ENCODE measurements at places on chromosomes 2 and 18.

DNA sequence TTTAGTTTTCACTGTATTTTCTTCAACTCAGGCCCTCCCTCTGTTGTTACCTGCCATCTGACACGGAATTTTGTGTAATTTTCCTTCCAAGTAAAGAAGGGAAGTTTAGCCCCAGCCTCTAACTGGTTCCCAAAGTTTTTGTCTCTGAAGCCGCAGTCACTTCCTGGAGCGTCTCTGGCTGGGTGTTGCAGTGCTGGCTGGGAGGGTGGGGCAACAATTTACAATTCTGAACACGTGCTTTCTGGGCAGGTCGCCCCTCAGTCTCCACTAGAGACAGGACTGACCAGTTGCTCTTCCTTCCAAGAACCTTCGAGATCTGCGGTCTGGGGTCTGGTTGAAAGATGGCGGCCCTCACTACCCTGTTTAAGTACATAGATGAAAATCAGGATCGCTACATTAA lies 3.5 kb downstream of the CNDP2 start:
- DNase-seq: no peak

GRCh38 chr18:22194151-22194598 lies 24.8 kb downstream of the GATA6 start:
- peak; percentile 57 for DNase-seq

DNA sequence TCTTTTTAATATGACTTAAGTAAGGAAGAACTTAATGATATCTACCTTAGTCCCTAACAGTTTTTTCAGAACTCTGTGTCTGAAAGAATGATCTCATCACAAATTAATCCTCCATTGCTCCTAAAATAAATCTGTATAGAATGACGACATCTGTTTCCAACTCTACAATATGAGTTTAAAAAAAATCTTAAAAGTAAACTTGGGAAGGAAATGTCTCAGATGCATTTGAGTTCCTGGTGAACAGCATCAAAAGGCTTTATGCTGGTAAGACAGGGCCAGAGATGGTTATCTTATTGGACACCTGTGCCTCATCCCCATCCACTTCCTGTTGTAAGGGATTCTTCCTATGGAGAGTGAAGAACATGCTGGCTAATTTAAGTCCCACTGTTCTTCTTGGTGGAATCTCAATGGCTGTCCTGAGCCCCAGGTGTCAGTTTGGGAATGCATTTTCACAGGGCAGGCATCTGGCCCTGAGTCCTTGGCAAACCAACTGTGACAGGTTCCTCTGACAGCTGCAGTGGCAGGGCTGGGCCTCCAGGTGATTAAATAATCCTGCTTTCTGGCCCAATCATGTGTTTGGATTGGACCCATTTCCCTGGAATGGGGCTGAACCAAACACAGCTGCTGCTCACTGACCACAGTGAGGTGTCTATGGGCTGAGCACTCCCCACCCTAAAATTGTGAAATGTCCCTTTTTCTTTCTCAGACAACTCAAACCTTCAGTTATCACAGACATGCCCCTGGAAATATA lies 12.9 kb upstream of the NCKAP5 start:
- DNase-seq: no peak

GRCh38 chr2:188291617-188292347 lies at the start of gene GULP1:
GULP1 (plus strand) TSS chr2:188291874; CDS start chr2:188477703, 185,829 bp downstream.
- DNase-seq: peak; percentile 58

GRCh38 chr2:222733846-222734702 lies 62.6 kb downstream of the MOGAT1 start:
- DNase-seq: no peak

DNA sequence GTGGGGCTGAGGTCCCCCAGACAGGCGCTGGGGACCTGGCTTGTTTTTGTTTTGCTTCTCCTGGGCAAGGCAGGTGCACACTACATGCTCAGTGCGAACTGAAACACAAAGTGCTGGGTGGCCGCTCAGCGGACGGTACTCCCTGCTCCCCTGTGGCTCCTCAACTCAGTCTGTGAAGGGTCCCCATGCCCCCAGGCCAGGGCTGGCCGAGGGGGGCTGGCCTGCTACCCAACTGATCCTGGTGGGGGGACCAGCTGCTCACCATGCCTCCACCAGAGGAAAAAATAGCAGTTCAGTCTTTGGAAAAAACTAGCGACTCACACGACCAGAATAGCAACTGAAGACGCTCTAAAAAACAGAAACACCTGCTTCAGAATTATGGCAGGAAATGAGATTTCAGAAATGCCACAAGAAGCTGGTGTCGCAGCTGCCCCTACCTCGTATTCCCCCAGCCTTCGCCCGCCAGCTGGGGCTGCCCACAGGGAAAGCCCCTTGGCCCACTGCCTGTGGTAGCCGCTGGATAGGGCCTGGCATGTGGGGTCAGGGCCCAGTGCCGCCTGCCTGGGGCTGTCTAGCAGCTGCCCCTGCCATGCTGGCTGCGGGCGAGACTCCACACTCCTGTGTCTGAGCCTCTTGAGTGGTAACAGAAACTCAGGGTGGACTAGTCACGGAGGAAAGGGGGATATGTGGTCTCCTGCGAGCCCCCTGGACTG lies 43.7 kb downstream of the MEX3C start:
- DNase-seq: no peak

- DNase-seq: no peak
These were observed 176.3 kb downstream of the SEPTIN10 start for GRCh38 chr2:109437325-109438090.

DNA sequence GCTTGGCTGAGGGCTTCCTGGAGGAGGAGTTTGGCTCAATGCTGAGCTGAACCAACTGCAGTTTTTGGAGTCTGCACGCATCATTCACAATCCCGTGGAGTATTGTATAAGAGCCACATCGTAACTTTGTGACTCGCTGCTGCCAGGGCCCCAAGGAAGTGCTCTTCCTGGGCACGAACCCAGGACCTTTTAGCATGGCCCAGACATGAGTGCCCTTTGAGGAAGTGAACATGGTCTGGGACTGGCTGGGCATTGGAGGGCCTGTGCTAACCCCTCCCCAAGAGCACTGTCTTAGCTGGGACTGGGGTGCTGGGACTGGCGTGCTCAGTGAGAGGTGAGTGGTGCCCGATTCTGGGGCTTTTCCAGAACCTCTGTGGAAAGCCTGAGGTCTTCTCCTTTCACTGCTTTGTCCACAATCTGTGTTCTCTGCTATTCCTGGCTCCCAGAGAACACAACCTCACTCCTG lies 88.6 kb downstream of the LIPG start:
- no peak for DNase-seq

- no peak for DNase-seq
These were observed 168.2 kb downstream of the DPP10 start for GRCh38 chr2:114610677-114611076.

- no peak for DNase-seq
These were observed 37.1 kb upstream of the DARS1 start for GRCh38 chr2:136022396-136023146.

DNA sequence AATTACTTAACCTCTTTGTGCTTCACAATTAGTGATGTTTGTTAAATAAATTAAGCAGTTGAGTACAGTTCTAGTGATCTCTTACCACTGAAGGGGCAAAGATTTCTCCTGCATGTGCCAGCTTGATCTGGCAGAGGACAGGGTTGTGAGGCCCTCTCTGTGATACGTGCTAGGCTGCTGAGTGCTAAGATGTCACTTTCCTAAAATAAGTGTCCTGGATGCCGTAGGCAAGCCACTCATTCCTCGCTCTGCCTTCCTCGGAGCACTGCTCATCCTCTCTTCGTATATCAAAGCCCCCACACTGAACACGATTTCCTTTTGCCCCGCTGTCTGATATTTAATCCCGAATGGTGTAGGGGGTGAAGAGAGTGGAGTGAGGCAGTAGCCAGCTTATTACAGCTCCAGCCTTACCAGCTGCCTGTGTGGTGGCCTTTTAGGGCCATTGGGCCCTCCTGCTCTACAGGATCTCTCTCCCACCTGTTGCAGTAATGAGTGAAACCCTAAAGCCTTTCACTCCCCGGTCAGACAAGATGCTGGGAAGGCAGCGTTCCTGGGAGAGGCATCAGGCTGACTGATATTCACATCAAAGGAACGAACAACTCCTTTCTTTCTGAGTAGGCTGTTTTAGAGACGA lies 40.5 kb downstream of the PTPRM start:
- no peak for DNase-seq

GRCh38 chr18:26840965-26841364 lies 24.5 kb downstream of the AQP4 start:
- no peak for DNase-seq

DNA sequence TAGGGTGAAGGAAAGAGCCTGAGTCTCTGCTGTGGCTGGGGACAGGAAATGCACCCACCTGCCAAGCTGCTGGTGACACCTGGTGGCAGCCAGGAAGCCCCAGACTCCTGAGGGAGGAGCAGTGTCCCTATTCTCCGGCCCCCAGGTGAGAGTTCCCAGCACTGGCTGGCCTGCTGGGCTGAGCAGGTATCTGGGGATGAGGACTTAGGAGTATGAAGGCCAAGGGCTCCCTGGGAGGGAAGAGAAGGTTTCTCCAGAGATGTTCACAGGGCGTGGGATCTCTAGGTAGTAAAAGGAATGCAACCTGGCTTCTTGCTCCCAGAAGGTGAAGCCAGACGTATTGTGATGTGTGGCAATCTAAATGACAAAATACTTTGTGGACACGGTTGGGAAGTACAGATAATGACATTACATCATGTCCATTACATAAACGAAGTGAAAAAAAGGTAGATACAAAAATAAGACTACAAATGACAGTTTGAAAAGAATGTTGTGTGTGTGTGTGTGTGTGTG lies 75.8 kb upstream of the SLC1A4 start:
- peak; percentile 74 for DNase-seq

DNA sequence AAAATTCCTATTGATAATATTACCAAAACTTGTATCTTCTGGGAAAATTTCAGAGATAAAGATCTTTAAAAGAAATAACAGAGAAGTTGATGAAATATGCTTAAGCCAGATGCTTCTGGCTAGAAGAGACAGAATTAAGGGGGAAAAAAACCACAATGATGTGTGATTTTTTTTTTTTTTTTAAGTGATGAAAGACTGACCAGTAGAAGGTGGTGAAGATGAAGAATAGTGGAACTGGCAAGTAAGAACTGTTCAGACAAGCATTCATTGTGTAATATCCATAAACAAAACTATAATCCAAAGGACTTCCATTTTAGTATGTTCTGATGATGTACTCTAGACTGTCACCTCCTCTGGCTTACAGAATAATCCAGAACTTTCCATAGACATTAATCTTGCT lies 89.8 kb downstream of the INO80D start:
- no peak for DNase-seq

GRCh38 chr2:179626261-179626660 lies 235.2 kb downstream of the ZNF385B start:
- no peak for DNase-seq

GRCh38 chr18:40849886-40850285 lies 1105.1 kb upstream of the PIK3C3 start:
- DNase-seq: no peak

DNA sequence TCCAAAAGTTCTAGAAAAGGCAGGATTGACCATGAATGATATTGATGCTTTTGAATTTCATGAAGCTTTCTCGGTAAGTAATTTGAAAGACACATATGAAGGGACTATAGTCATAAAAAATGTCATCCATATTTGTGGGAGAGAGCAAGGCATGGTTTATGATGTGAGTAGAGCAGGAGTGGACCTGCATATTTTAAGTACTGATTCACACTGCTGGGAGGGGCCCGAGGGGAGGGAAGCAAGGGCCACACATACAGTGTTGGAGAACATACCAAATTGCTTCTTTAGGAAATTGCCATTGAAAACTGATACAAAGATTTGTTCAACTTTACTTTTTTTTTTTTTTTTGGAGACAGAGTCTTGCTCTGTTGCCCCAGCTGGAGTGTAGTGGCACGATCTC lies 39.4 kb downstream of the HADHB start:
- DNase-seq: peak; percentile 27

- DNase-seq: peak; percentile 79
These were observed at the start of gene COBLL1 for GRCh38 chr2:164841719-164842623. COBLL1 (minus strand) TSS chr2:164841823; CDS start chr2:164841196, 627 bp downstream.

- no peak for DNase-seq
These were observed 39.5 kb downstream of the PSD4 start for GRCh38 chr2:113213061-113213930.

DNA sequence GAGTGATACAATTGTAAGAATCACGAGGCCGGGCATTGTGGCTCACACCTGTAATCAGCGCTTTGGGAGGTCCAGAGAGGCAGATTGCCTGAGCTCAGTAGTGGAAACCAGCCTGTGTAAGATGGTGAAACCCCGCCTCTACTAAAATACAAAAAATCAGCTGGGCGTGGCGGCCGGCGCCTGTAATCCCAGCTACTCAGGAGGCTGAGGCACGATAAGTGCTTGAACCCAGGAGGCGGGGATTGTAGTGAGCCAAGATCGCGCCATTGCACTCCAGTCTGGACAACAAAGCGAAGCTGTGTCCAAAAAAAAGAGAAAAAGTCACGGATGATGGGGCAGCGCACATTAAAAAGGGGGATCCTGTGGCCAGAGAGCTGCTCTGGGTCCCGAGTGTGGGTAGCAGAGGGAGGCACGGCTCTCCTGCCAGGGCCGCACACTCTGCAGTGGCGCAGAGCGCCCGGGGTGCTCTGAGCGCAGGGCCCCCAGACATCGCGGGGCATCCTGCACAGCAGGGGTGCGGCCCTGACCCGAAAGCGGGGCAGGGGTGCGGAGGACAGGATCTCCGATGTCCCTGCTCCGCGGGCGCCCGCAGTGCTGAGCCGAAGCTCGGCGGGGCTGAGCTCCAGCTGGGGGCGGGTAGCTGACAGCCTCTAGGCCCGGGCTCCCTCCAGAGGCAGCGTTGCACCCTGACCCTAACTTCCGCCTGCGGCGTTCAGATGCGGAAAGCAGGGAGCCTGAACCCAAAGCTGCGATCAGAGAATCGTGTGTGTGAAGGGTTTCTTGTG lies 30.4 kb upstream of the RAB6D start:
- DNase-seq: no peak

- no peak for DNase-seq
These were observed 159.8 kb downstream of the SUCLG1 start for GRCh38 chr2:84299211-84299775.

GRCh38 chr2:235894839-235895238 lies 273.3 kb downstream of the GBX2 start:
- no peak for DNase-seq

DNA sequence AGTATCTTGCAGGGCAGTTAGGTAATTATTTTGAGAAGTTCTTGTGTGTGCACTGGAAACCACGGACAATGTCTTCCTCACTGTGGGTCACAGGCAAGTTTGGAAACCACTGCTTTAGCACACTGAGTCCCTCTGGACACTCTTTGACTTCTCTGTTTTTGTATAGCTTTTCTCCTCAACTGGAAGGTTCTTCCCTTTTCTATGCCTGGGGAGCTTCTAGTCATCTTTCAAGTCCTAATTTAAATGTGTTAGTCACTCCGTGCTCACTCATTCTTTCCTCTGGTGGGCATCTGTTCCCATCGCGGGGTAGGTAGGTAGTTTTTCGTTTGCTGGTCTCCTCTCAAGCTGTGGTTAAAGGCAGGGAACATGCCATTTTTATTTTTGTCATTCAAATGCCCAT lies 32.1 kb downstream of the E2F6 start:
- no peak for DNase-seq

All from SW480 (cell line).